Germinal center (tissue), 1 donor: ENCODE measurements at places on chromosomes 7 and 10.

DNA sequence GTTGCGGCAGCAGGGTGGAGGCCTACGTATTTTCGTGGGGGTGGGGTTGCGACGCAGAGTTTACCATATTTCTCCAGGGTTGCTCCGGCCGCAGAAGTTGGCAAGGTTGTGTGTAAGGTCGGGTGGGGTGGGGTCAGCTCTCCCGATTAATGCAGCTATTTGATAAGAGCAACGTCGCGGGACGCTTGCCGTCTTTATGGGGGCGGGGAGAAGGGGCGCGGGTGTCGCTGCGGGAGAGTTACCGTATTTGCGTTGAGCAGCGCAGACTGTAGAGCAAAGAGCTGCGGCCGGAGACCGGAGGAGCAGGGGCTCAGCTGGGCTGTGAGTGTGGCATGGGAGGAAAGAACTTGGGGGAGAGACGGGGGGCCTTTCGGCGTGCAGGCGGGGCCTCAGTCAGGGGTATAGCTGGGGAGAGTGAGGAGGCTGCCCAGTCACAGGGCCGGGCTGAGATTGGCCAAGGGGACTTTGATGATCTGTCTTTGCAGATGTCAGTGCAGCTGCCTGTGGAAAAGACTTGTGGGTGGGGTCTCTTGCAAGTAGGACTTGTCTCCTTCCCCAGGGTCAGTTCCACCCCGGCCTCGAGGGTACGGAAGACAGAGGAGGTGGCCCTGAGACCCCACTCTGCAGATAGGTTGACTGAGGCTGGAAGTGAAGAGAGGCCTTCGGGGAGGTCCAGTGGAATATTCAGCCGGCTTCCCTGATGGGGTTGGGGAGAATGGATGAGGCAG lies 26.6 kb downstream of the ZNF775 start:
- peak; percentile 42 for DNase-seq

GRCh38 chr10:69957886-69958555 lies 94.6 kb upstream of the MACROH2A2 start:
- DNase-seq: peak; percentile 68

- no peak for DNase-seq
Measured at GRCh38 chr7:88331322-88331721, 24.6 kb upstream of the STEAP4 start.

GRCh38 chr7:135910393-135911036 lies 66.6 kb downstream of the MTPN start:
- DNase-seq: no peak

DNA sequence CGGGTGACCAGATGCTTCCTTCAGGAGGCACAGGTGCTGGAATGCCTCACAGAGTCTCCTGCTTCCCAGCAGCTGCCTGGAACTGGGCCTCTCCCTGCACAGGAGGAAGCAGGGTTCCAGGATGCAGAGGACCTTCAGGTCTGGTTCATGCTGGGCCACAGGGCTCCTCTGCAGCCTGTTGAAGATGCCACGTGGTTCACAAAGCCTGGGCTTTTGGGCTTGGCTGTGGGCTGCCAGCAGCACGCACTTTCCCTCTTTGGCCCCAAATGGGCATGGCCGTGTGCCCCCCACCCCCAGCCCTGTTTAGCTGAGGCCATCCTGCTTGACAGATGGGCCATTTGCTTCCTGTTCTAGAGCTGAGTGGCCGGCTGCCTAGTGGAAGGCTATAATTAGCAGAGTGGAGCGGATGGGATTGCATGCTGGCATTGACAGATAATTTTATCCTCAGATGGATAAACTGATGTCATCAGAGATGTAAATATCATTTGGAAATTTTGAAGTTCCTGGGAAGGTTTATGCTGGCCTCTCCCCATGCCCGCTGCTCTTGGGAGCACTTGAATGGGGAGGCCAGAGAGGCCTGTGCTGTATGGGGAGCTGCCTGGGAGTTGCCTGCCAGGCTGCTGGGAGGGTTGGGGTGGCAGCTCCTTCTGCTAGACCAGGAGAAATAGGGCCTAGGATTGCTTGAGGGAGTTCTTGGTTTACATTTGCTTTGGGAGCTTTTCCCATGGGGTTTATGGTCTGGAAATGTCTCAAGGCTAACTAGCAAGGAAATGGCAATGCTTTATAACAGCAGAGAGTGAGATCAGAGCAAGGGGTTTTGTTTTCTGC lies 28.2 kb downstream of the TSPAN15 start:
- no peak for DNase-seq

DNA sequence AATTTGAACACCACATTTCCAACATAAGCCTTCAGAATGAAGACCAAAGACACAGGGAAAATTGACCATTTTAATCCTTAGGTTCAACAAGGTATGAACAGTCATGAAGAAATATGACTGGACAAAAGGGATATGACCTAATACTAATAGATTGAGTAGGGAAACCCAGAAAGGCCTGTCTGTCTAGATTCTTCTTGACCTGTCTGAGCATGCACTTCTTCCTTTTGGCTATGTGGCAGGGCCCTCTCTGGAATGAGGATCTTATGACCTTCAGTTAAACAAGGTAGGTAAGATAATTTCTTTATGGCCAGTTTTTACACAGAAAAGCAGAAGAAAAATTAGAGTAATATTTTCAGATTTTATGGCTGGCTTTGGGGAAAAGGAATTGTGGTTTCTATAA lies 3.0 kb upstream of the PHYHIPL start:
- DNase-seq: no peak

DNA sequence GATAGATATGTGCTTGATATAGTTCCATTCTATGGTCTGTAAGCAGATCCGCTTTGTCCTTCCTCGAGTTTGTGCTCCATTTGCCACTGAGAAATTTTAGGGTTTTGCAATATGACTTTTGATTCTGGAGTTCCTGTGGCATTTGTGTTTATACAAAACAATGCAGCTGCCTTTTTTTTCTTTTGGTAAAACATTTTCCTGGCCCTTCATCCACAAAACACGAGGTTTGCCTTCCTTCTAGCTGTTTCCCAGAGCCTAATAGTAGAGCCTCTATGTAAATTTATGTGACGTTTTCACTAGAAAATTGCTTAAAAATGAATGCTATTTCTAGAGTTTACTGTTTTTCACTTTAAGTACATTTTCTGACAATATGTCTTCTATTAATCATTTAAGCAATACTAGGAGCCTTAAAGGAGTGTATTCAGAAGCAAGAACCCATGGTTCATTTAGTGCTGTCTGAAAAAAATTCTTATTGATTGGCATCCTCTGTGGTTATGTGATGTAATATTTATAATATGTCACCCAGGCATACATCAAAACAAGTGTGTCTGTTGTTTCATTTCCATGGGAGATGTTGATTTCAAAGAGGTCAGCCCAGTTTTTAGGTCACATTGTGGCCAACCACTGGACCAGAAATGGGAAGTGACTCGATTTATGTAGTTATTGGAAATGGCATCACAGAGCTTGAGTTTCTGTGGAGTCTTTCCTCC lies 618.3 kb downstream of the LRMDA start:
- no peak for DNase-seq

GRCh38 chr7:41661596-41661995 lies 41.3 kb downstream of the INHBA start:
- DNase-seq: no peak

GRCh38 chr7:1923409-1924257 lies 253.6 kb downstream of the ELFN1 start:
- DNase-seq: no peak

DNA sequence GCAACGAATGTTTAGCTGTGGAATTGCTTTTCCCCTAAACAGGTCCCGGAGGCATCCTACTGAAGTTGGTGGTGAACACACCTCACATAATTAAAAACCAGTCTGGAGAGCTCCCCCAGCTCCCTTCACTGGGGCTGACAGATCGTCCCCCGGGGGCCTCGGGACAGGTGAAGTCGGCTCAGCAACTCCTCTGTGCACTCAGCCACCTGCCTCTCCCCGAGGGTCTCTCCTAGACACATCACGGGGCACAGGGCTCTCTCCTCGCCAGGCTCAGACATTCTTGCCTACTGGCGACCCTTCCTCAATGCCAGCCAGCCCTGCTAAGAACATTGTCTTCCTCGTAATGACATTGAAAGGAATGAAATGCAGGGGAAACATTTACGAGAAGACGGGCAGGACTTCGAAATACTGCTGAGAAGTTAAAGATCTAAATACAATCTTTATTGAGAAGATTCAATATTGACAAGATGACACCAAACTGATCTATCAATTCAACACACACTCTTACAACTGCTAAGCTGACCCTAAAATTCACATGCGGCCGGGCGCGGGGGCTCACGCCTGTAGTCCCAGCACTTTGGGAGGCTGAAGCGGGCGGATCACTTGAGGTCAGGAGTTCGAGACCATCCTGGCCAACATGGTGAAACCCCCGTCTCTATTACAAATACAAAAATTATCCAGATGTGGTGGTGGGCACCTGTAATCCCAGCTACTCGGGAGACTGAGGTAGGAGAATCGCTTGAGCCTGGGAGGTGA lies 88.1 kb upstream of the DNAAF5 start:
- DNase-seq: no peak

DNA sequence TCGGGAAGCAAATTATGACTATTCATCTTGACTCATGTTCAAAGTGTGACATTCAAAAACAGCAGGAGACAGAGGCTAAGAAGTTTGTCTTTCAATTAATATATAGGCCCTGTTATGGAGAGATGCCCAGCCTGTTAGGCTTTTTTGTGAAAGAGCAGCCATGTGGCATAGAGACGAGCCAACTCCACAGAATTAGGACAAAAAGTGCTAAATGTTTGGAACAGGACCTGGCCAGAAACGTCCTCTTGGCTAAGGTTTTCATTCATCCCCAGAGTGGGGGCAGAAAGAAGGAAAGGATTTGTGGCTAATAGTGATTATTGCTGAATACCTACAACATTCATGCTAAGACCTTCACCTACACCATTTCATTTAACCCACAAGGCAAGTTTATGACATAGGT lies 324.7 kb upstream of the NPVF start:
- DNase-seq: no peak

DNA sequence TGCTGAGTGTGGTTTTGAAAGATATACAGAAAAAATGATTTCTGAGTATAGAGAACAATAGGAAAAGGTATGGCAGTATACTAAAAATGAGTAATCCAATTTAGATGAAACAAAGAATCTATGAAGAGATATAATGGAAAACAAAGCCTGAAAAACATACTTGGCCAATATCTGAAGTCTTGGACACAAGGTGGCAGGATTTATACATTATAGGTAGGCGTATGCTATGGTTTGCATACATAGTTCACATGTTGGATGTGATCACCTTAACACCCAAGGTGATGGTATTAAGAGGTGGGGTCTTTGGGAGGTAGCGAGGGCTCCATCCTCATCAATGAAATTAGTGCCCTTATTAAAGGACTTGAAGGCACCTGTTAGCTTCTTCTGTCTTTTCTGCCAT lies 34.5 kb upstream of the BPGM start:
- DNase-seq: no peak

DNA sequence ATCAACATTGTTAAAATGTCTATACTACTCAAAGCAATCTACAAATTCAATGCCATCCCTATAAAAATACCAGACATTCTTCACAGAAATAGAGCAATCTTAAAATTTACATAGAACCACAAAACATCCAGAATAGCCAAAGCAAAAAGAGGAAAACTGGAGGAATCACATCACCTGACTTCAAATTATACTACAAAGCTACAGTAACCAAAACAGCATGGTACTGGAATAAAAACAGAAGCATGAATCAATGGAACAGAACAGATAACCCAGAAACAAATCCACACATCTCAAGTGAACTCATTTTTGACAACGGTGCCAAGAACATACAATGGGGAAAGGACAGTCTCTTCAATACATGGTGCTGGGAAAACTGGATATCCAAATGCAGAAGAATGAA lies 87.3 kb upstream of the EGFR start:
- DNase-seq: no peak

DNA sequence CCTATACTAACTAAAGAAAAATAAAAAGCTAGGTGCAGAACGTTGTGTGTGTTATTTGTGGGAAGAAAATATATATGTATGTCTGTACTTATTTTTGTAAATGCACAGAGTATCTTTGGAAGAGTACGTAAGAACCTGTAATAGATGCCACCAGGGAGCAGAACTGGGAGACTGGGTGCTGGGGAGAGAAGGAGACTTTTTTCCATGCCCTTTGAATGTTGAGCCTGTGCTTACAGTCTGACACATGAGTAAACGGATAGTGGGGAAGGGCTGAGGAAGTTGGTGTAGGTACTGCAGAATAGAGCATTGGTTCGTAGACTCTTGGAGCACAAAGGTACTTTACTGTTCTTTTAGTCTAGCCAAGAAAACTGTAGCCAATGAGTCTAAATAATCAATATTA lies 1.3 kb upstream of the SCRN1 start:
- no peak for DNase-seq
